ENCODE measurements at places on chromosomes 2 and 18.

DNA sequence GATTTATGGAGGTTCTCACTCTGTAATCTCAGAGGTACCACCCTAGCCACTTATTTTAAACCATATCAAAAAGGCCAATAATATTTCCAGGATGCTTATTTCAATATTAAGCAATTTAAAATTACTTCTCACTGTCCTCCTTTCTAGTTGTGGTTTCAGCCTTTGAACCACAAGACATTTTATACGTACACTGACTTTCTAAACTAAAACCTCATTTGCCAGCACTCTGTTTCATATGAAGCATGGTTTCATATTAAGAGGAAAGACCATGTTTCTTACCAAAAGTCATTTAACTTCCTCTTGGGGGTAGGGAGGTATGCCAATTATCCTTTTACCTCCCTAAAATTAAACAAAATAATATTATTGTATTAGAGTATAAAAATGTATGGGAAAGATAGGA is 399.8 kb downstream of the CDH7 start:
- no peak for DNase-seq

GRCh38 chr2:196530910-196531309 is 108.6 kb upstream of the CCDC150 start:
- DNase-seq = peak; percentile 68

DNA sequence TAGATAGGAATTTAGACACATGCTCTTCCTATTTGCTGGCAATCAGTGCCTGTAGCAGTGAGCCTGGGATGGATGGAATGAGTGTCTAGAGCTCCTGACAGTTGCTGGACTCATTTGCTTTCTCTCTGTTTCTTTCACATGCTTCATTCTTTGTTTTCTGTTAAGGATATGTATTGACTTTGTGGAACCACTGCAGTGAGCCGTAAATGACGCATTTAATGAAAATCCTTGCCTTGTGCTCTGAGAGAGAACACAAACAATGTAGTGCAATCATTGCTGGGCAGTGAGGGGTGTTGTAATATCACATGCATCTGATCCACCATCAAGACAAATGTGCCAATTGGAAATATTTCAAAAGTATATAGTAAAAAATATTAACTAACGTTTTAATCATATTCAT is 25.2 kb upstream of the CDH20 start:
- no peak for DNase-seq

DNA sequence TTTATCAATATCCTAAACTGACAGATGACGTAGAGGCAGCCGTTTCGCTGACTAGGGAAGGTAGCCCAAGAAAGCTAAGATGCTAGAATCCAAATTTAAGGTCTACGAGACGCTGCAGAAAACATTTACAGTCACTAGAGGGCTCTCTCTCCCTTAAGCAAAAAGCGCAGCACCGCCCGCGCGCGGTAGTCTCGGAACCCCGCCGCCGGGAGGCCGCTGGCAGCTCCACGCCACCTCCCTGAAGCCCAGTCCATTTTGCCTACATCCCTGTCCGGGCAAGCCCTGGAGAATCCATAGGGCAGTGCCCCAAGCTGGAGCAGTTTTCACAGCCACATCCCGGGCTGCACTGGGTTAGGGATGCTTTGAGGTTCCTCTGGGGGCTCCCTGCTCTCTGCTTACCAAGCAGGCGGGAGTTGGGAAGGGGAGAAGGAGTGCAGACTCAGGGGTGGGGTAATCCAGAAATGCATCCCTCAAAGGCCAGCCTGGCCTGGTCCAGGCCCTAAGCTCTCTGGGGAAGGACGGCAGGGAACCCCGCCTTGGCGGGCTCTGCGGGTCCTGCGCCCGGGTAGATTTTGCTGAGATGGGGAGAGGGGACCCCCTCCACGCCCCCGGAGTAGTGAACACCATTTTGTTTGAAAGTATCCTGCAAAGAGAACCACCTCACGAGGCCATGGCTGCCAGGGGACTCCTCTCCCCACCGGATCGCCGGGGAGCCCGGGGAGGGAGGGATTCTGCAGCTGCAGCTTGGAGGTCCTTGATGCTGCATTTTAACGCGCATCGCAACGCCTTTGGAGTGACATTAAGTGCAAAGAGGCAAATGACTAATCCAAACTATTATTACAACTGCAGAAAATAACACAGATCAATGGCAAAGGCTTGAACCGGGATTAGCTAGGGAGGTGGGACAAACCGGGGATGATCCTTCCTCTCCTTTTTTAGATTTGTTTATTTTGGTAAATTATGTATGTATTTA is 1.3 kb upstream of the DPYSL5 start:
- DNase-seq = peak; percentile 71

- no peak for DNase-seq
Measured at GRCh38 chr2:38030635-38031355, 45.2 kb downstream of the CYP1B1 start.

GRCh38 chr2:23595601-23596251 is 210.7 kb downstream of the KLHL29 start:
- DNase-seq = no peak

GRCh38 chr2:159703491-159703890 is 8.8 kb upstream of the MARCHF7 start:
- DNase-seq = no peak

GRCh38 chr18:62420151-62420512 is 95.0 kb downstream of the TNFRSF11A start:
- DNase-seq = peak; percentile 39

GRCh38 chr2:66255136-66255535 is 179.8 kb upstream of the MEIS1 start:
- DNase-seq = no peak

DNA sequence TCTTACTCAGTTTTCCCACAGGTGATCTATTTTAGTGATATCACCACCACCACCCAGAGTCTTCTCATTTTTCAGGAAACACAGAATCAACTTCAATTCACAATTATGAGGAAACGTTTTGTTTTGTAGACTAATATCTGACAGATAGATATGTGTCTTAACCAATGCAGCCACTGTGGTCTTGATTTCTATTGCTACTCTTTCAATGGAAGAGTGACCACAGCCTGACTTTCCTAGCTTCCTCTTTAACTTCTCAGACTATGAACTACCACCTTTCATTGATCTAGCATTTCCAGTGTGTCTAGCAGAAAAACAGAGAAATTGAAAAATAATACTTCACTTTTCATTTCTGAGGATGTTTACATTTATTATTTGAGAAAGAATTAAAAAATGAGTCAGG is 20.5 kb downstream of the ADAM17 start:
- no peak for DNase-seq

- no peak for DNase-seq
Measured at GRCh38 chr2:129565551-129566109, 413.8 kb upstream of the RAB6C start.

- DNase-seq = no peak
Measured at GRCh38 chr2:239049421-239050251, 201.8 kb downstream of the TWIST2 start.

GRCh38 chr18:36340246-36340645 is 42.7 kb downstream of the FHOD3 start:
- no peak for DNase-seq

GRCh38 chr2:53784436-53784835 is 2.3 kb downstream of the ASB3 start:
- no peak for DNase-seq

DNA sequence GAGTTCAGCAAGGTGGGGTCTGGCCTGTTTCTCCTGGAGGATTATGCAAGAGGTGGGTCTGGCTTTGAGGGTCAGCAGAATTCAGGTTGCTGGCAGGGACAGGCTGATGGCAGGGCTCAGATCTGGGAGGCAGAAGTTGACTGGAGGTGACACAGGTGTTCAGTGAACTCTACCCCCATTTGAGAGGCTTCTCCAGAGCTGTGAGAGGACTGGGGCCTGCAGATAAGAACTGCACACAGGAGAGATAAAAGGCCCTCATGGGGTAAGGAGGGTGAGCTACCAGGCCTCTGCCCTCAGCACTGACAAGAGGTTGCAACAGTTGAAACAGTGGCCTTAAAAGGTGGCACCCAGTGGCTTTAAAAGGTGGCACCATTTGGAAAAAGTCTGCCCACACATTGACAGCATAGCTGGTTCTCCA is 13.1 kb downstream of the MOCOS start:
- DNase-seq = no peak

GRCh38 chr2:221896505-221897151 is 324.5 kb upstream of the EPHA4 start:
- DNase-seq = no peak

GRCh38 chr2:162138310-162138709 is 13.7 kb downstream of the GCG start:
- DNase-seq = no peak

- DNase-seq = no peak
Measured at GRCh38 chr2:143333168-143333791, 204.1 kb downstream of the ARHGAP15 start.

DNA sequence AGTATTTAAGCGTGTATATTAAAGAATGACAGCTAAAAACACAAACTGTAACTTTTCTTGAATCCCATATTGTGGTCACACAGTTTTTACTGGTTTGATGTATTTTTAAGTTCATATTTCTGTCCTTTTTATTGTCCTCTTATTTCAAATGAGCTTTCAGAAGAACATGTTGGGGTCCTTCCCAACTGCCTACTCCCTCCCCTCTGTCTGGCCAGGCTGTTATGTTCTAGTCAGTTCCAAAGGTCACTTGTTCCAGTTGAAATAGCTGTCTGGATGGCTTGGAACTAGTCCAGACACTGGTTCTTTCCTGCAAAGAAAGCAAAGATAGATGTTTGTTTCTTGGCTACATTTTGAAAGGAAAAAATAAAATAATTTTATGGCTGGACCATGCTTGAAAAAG is 306.9 kb downstream of the GULP1 start:
- DNase-seq = no peak

GRCh38 chr2:28601616-28602015 is 105.8 kb downstream of the PLB1 start:
- DNase-seq = no peak

GRCh38 chr2:145094370-145094769 is 574.5 kb upstream of the ZEB2 start:
- DNase-seq = no peak
